ENCODE measurements at places on chromosomes 5 and 9.

DNA sequence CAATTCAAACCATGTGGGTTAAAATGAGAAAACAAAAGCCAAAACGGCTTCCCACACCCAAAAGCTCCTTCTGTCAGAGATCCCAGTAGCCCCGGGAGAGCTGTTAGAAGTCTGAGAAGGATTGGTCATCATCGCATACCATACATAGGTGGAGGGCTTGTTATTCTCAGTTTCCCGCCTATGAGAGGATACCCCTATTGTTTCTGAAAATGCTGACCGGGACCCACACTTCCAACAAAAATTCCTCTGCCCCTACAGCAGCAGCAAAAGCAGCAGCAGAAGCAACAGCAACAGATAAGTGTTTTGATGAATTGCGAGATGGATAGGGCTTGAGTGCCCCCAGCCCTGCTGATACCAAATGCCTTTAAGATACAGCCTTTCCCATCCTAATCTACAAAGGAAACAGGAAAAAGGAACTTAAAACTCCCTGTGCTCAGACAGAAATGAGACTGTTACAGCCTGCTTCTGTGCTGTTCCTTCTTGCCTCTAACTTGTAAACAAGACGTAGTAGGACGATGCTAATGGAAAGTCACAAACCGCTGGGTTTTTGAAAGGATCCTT is at the start of gene TEK:
TEK (plus strand) TSS at position 245 of the 561 bp plus-strand sequence. CDS start 366 bp downstream, outside the sequence.
- no peak for DNase-seq

DNA sequence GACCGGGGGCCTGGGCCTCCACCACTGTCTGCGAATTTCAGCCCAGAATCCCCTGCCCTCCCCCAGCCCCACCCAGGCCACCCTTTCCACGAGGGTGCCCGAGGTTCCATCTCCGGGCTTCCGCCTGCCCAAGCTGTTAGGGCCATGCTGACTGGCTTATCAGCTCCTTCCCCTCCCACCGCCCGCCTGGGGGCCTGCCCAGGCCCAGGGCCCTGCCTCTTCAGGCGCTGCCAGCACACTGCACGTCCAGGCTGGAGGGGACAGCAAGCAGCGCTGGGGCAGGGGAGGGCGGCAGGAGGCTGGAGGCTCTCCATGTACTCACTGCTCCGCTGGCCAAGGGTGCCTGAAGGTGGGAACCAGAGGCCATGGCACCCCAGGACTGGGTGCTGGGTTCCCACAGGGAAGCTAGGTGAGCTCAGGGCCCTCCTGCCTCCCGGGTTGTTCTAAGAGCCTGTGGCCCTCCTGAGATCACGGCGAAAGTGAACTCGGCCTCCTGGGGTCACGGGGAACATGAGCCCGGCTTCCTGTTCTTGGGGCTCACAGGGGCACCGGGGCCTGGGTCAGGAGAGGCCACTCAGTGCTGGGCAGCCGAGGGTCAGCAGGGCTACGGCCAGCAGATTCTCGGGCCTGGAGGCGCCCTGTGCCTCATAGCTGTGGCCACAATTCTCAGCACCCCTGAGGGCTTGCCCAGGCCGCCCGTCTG is 57.7 kb upstream of the EGFL7 start:
- DNase-seq: no peak

- DNase-seq: no peak
Measured at GRCh38 chr9:93540305-93540704, 36.1 kb upstream of the PHF2 start.

DNA sequence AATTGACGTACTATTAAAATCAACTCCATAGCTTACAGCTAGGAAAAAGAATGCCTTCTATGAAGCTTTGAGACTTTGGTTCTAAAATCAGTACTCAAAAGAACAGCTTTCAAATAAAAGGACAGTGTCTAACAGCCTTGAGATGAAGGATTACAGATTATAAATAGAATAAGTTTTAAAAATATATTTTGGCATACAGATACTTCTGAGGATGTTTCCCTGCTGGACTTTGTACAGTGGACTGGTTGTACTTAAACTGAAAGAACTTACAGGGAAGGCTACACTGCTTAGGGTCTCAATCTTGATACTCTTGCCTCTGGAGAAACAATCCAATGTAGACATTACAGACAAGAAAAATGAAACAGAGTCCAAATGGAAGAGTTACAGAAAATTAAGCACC is 452.7 kb downstream of the CETN3 start:
- no peak for DNase-seq

DNA sequence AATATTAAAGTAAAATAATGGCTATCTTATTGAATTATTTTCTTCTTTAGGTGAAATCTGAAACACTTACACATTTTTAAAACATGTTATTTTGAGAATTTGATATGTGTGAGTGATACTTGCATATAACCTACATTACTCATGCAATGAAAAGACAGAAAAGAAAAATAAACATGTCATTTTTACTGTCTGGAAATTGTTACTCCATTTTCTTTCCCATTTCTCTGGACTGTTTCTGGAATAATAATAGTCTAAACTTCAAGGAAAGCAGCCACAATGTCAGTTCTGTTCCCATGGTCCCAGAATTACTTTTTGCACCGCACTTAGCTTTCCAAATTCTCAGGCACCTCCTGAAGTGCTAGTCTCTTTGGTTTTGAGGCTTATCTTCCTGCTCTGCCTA is 145.5 kb downstream of the PRR16 start:
- DNase-seq: no peak

GRCh38 chr5:26012078-26012477 is 1026.3 kb downstream of the CDH9 start:
- no peak for DNase-seq

DNA sequence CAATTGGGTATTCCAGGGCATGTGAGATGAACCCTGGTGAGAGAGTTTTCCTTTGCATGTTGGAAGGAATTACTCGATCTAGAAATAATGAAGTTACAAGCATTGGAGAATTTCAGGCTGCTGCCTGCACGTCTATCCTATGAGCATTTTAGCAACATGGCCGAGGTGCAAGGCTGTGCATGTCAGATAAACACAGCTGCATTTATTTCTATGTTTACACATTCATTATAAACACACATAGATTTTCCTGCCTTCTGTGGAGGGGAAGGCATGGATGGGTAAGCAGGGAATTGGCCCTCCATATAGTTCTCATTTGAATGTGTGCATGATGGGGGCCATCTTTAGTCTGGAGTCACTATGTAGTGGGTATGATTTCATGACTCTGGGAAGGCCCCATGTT is 42.3 kb downstream of the AOPEP start:
- no peak for DNase-seq

GRCh38 chr9:17025281-17025680 is 109.6 kb upstream of the CNTLN start:
- DNase-seq: no peak
